Lung (tissue), 17 donors: ENCODE measurements at places on chromosomes 4 and X. TPM values are rescaled to one million over a fixed set of nuclear protein-coding genes. Genes with fewer than 3 reads are reported as not detected.

DNA sequence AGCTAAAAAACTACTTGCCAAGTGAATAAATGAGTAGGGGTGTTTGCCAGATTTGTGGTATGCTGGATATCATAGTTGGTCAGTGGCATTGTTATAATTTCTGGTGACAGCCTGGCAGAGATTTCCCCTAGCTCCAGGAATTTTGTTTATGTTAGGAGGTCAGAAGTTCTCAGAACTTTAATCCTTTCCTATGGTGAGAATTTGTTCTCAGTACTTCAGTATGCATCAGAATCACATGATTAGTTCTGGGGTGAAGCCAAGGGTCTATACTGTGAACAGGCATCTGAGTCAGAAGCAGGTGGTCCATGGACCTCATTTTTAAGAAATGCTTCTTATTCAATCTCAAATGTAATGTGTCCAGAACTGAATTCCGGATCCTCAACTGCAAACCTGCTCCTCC is 10.5 kb downstream of the RASSF6 start:
- no peak for DNase-seq

PGM2 gene
- total RNA-seq = 28.9 TPM

TAF7L gene
- 0.21 TPM for total RNA-seq

VEGFC gene
- total RNA-seq = 11.2 TPM
